ENCODE measurements at places on chromosomes 1 and 21.
A peak's percentile ranks its signal among the peaks of the same experiment; 100 is the strongest.

DNA sequence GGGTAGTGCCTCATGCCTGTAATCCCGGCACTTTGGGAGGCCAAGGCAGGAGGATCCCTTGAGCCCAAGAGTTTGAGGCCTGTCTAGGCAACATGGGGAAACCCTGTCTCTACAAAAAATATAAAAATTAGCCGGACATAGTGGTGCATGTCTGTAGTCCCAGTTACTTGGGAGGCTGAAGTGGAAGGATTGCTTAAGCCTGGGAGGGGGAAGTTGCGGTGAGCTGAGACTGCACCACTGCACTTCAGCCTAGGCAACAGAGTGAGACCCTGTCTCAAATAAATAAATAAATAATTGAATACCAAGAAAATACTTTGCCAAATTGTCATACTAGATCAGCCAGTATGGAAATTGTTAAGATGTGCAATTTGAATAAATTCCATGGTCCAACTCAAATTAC is 5.9 kb upstream of the RBBP5 start:
- DNase-seq = no peak

DNA sequence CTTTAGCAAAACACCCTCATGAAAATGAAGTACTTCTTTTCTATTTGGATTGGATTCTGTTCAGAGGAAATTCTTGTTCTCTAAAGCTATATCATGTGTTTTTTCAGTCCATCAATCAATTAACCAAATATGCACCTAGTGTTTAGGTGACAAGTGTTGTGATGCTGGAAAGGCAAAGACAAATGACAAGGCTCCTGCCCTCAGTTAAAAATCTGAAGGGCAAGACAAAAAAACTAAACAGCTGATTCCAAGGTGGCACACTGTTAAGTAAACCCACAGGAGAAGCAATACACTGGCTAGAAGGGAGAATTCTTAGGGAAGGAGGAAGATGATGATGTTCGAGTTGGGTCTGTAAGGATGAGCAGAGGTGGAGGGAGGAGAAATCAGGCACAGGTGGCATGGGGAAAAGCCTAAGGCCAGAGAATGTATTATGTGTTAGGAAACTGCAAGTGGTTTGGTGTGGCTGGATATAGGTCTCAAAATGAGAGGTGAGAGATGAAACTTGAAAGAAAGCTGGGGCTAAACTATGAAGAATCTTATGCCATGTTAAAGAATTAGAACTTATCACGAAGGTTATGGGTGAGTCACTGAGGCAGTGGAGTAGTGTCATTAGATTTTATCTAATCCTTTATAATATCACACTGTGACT is 51.8 kb upstream of the GFI1 start:
- DNase-seq = no peak

GRCh38 chr1:14479865-14480264 is 118.6 kb upstream of the KAZN start:
- no peak for DNase-seq

GRCh38 chr1:108747898-108748297 is 1.4 kb downstream of the STXBP3 start:
- no peak for DNase-seq

DNA sequence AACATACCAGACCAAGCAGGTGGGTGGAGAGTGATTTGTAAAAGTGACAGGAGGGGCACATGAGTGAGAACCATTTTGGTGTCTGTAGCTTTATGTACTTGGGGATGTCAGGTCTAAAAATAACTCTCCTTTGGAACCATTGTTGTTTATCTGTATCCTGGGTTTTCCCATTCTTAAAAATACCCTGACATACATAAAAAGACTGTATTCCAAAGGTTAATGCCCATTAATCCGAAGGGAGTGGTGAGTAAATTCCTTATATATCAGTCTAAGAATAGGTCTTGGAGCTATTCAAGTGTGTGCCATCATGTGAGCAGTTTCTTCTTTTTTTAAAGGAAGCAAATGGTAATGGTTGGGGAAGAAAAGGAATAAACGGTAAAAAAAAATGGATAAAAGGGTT is 117.5 kb downstream of the TGFB2 start:
- no peak for DNase-seq

DNA sequence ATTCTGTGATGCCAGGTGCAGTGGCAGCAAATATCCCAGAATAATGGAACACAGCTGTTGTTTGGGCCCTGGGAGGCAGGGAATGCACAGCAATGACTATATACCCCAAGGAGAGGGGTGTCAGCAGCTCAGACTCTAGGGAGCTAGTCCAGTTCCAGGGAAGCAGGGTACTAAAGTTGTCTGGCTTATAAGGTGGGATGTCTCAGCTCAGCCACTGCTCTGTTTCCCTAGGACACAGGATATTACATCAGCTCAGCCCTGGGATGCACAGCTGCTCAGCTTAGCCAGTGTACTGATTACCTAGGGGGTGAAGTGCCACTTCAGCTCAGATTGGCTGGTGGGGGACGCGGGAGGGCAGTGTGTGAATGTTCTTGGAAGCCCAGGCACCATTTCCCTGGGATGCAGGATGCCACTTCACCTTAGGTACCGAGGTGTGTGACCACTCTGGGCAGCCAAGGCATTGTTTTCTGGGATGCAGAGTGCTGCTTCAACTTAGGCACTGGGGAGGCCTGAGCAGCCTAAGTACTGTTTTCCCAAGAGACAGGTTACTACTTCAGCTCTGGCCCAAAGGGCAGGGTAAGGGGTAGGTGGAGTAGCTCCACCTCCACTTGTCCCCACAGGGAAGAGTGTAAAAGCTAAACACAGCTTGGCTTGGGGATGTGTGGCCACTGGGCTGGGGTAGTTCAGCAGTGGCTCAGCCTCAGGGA is 59.4 kb downstream of the DIPK1A start:
- peak; percentile 19 for DNase-seq

DNA sequence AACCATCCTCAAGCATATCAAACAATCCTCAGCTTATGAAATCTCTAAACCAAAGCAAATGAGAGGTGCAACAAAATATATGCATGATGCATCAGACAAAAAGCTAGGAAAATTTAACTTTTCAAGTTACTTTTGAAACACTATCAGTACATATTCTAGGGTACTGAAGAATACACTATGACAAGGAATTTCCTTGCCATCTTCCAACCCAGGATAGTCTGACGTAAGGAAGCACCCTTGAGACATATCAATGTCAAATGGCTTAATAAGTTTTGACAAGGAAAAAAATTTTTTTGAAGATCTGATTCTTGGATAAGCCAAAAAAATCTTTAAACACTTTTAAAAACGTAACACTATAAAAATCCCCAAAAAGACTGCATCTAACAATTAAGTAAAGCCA is 64.9 kb downstream of the KIFAP3 start:
- DNase-seq = no peak

DNA sequence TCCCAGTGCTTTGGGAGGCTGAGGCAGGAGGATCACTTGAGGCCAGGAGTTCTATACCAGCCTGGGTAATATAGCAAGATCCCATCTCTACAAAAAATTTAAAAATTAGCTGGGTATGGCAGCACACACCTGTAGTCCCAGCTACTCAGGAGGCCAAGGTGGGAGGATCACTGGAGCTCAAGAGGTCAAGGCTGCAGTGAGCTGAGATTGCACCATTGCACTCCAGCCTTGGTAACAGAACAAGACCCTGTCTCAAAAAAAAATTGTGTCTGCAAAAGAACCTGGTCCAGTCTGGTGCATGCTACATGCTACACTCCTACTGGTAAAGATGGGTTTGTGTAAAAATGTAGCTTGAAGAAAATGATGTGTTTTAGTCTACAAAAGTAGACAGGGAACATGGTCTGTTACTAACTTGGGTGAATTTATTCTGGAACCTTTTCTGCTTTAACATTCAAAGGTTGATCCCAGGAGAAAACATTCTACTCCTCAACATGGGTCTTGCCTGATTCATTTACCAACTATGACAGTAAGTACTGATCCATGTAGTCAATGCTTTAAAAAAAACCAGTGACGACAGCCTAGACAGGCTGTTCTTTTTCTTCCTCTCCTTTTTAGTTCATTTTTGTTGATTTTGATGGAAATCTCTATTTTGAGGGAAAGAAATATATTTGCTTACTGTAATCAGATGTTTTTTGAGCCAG is 32.7 kb upstream of the ENAH start:
- no peak for DNase-seq

DNA sequence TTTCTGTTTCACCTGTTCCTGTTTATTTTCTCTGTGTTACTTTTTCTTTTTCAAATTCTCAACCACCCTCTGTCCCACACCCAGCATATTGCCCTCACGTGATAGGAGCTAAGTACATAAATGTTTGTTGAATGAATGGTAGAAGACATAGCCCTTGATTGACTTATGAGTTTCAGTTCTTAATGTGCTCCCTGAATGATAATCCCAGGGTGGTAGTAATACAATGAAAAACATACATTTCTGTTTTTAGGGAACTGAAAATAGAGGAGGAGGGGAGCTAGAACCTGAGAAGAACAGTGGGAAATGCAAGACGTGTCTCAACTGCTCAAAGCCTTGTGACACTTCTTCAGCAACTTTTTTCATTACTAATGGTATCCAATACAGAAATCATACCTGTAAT is 147.1 kb downstream of the SPATA46 start:
- no peak for DNase-seq

DNA sequence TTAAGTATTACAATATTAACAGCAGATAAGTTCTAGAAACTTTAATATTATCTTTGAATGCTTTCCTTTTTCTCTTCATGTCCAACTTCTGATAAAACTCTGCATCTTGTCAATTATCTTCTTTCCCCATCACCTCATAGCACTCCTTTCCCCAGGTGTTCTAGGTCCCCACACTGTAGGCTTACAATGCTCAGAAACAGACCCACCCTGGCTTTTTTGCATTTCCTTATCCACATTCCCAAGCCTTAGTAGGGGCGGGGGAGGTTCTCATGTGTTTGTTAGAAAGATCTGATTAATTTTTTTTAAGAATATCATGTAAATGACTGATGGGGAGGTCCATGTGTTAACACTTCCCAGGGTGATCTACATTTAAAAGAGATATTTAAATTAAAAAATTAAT is 63.9 kb downstream of the PLPPR4 start:
- no peak for DNase-seq

- peak; percentile 96 for DNase-seq
Measured at GRCh38 chr1:204558467-204558866, 42.3 kb downstream of the MDM4 start.

GRCh38 chr1:115170961-115171392 is 81.7 kb upstream of the TSPAN2 start:
- DNase-seq = no peak

GRCh38 chr1:177925006-177925405 is 44.9 kb downstream of the SEC16B start:
- DNase-seq = no peak

- peak; percentile 69 for DNase-seq
Measured at GRCh38 chr1:55443175-55443915, 228.2 kb upstream of the USP24 start.

DNA sequence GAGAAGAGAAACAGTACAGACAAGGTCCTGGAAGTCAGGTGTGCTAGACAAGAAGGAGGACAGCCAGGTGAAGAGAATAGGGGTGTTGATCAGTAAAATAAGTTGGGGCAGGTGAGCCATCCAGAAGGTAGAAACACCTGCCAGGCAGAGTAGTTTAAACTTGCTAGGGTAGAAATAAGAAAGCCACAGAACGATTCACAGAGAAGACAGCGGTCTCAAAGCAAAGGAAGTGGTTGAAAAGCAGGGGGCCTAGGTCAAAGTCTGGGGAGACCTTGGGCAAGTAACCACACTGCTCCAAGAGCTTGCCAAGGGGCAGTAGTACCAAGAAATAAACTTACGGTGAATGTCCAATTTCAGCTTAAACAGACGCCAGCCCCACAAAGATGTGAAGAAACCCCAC is 116.6 kb upstream of the PROX1 start:
- DNase-seq = no peak

GRCh38 chr21:41098481-41099042 is 69.4 kb upstream of the BACE2 start:
- no peak for DNase-seq

- no peak for DNase-seq
Measured at GRCh38 chr1:82153272-82153629, 352.5 kb downstream of the ADGRL2 start.

DNA sequence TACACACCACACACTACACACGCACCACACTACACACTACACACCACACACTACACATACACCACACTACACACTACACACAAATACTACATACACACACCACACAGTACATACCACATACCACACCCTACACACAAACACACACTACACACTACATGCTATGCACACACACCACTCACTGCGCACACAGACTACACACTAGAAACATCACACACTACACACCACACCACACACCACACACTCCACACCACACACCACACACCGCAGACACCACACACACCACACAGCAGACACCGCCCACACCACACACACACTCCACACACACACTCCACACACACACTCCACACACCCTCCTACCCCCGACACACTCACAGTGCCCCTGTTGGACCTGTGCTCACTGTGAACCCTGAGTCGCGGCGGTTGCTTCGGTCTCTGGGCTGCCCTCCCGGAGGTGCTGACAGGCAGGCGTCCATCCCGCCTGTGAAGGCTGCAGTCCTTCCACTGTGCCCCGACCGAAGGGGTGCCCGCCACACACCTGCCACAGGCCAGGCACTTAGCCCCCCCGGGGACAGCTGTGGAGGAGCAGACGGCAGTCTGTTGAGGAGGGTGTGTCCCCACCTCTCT is 21.4 kb downstream of the TFF3 start:
- DNase-seq = no peak

DNA sequence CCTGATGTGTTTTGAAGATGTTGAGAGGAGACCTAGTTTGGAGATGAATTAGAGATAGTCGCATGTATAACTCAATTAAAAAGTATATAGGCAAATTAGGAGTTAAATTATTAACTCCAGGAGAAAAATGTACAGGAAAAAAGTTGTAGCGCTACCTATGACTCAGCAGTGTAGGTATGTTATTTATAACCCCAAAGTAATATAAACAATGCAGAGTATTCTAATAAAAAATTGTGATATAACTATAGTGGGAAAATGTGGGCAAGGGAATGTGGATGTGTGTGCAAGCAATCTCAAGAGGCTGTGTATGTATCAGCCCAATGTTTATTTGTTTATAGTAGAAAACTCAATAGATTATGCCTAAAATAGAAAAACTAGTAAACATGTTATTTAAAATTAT is 144.5 kb downstream of the BRINP2 start:
- DNase-seq = no peak

DNA sequence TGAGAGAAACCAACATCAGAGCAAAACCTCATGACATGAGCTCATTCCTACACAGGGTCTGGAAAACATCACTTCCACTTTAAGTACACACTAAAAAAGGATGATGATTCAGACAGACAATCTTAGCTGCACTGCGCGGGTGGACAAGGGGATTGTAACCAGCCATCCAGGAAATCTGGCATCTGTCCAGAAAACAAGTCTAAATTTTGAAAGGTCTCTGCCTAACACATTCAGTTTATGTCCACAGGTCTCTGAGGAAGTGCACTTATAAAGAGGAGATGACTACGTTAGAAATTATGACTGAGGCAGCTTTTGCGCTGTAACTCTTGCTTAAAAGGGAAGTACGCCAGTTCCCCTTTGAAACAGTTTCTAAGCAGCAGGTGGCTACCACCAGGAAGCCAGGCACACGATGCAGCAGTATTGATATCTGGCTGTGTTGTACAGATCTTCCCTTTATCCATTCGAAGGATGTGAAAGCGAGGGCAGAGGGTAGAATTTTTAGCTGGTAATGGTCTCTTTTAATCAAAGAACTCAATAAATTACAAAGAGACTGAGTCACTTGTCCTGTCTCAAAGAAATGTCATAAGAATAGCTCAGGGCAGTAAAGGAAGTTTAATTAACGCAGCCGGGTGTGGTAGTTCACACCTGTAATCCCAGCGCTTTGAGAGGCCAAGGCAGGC is 128.0 kb downstream of the SETD4 start:
- DNase-seq = peak; percentile 56
